ENCODE measurements at places on chromosomes 4 and X. TPM values are rescaled to one million over a fixed set of nuclear protein-coding genes. Genes with fewer than 3 reads are reported as not detected.
A peak's percentile ranks its signal among the peaks of the same experiment; 100 is the strongest.

GRCh38 chr4:15704129-15704528 lies 1.3 kb downstream of the BST1 start:
- peaks cover 21% of the 10 kb centered on the region for H3K27me3 ChIP-seq
- peaks cover 9% of the 10 kb centered on the region for H3K36me3 ChIP-seq
- H3K27ac ChIP-seq = no peak overlapping the region
- H3K4me3 ChIP-seq = peak overlapping the region; percentile 76

DNA sequence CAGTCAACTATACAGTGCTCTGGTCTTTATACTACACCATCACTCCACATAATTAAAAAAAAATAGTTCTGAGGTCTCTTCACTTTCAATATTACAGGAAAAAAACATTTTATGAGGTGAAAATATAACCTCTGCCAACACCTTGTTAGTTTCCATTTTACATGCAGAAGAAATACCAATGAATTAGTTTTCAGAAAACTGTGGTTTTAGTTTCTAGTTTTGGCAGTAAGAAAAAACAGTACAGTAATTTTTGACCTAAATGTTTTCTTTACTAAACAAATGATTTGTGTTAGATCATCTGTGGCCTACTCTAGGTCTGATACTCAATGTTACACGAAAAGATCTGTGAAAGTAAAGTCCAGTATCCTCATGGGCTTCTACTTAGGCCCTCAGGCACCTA lies 10.0 kb downstream of the SULT1E1 start:
- no peak for DNase-seq
- H3K4me3 ChIP-seq = no peak overlapping the region
- H3K4me1 ChIP-seq = no peaks in the 10 kb centered on the region
- H3K27me3 ChIP-seq = no peaks in the 10 kb centered on the region

- H3K36me3 ChIP-seq = no peaks in the 10 kb centered on the region
- no peaks in the 10 kb centered on the region for H3K4me1 ChIP-seq
- no peak overlapping the region for H3K4me3 ChIP-seq
- no peak overlapping the region for H3K27ac ChIP-seq
- no peaks in the 10 kb centered on the region for H3K27me3 ChIP-seq
- DNase-seq = no peak
These were observed 1331.5 kb upstream of the PABPC4L start for GRCh38 chr4:135533053-135533452.

- no peaks in the 10 kb centered on the region for H3K4me1 ChIP-seq
- no peaks in the 10 kb centered on the region for H3K36me3 ChIP-seq
- no peak for DNase-seq
- H3K27ac ChIP-seq = no peak overlapping the region
- no peak overlapping the region for H3K4me3 ChIP-seq
These were observed 19.1 kb upstream of the ARX start for GRCh38 chrX:25034889-25035288.

DNA sequence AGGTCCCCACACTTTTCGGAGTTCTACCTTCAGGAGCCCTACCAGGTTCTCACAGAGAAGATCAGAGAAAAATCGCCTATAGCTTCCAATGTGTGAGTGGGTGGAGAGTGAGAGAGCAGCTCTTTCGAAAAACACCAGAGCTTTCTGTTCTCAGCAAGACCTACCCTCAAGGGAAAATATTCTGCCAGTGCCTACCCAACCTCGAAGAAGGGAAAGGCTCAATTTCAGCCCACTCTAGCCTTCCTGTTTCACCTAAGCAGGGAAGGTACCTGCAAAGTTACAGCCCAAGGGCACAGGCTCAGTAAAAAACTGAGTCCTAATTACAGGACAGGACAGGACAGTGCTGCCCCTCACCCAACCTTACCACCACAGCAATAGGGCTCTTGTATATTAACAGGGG lies 104.0 kb upstream of the WDR17 start:
- no peak overlapping the region for H3K4me3 ChIP-seq
- H3K27me3 ChIP-seq = no peaks in the 10 kb centered on the region
- H3K27ac ChIP-seq = no peak overlapping the region
- no peaks in the 10 kb centered on the region for H3K36me3 ChIP-seq
- DNase-seq = no peak
- H3K4me1 ChIP-seq = no peaks in the 10 kb centered on the region

DNA sequence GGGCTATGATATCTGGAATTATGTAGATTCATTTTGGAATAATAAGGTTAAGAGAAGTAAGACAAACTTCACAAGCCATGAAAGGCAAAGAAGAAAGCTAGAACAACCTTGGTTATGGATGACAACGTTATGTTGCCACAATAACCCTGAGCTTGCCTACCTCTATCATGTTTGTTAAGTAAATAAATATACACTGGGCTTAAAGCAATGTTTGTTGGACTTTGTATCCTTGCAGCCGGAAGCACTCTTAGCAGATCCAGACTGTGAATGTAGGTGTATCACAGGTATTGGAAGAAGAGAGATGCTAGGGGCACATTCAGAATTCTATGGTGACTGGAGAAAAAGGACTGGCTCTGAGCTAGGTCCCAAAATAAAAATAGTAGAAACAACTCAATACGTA lies 214.4 kb downstream of the HS3ST1 start:
- H3K4me3 ChIP-seq = no peak overlapping the region
- H3K36me3 ChIP-seq = no peaks in the 10 kb centered on the region
- DNase-seq = no peak
- no peaks in the 10 kb centered on the region for H3K4me1 ChIP-seq

DNA sequence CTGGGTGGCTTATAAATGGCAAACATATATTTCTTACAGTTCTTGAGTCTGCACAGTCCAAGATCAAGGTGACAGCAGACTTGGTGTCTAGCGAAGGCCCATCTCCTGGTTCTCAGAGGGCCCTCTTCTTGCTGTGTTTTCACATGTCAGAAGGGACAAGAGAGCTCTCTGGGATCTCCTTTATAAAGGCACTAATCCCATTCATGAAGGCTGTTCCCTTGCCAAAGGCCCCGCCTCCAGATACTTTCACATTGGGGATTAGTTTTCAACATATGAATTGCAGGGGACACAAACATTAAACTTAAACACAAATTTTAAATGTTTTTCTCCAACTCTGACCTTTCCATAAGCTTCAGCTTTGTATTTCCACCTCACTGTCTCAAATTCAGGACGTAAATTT lies 1135.0 kb upstream of the TENM3 start:
- no peak overlapping the region for H3K4me3 ChIP-seq
- no peaks in the 10 kb centered on the region for H3K36me3 ChIP-seq
- H3K27ac ChIP-seq = no peak overlapping the region
- no peak for DNase-seq

DNA sequence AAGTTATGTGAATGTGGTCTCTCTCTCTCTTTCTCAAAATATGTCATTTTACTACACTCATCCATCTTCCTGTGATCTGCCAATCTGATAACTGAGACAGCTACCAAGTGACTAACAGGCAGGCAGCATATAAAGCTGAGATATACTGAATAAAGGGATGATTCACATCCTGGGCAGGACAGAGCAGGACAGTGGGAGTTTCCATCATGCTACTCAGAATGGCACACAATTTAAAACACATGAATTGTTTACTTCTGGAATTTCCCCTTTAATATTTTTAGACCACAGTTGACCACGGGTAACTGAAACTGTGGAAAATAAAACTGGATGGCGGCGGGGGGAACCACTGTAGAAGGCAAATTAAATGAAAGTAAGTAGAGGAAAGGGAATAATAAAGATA lies 58.6 kb upstream of the DCTD start:
- H3K4me1 ChIP-seq = no peaks in the 10 kb centered on the region
- H3K4me3 ChIP-seq = no peak overlapping the region
- no peak overlapping the region for H3K27ac ChIP-seq

DNA sequence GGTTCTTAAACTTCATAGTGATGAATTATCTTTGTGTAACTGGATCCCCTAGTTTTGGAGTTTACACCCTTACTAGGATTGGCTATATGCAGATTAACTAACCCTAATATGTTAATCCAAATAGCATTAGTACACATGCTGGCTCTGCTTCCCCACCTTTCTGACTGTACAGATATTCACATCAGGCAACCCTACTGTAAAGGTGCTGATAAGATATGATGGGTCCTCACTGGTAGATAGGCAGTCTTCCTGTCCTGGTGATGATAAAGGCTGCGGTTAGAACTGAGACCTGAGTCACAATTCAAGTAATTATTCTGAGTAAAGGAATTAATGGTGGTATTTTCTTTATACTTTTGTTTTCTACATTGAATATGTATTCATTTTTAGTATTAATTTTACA lies 118.6 kb downstream of the COL4A5 start:
- no peak overlapping the region for H3K27ac ChIP-seq
- H3K36me3 ChIP-seq = no peaks in the 10 kb centered on the region
- no peak for DNase-seq
- H3K4me3 ChIP-seq = no peak overlapping the region
- H3K4me1 ChIP-seq = no peaks in the 10 kb centered on the region

GRCh38 chrX:63932006-63932405 lies 147.0 kb upstream of the ARHGEF9 start:
- DNase-seq = no peak
- no peaks in the 10 kb centered on the region for H3K27me3 ChIP-seq
- no peaks in the 10 kb centered on the region for H3K4me1 ChIP-seq
- no peak overlapping the region for H3K4me3 ChIP-seq
- no peak overlapping the region for H3K27ac ChIP-seq

Gene TRIM75
- total RNA-seq = 0.29 TPM

Gene PTCHD1
- total RNA-seq = 1.3 TPM
